H54 (cell line): ENCODE measurements at places on chromosomes 12 and 14.

GRCh38 chr14:61653507-61653906 lies 41.8 kb upstream of the HIF1A start:
- DNase-seq: peak; percentile 23

DNA sequence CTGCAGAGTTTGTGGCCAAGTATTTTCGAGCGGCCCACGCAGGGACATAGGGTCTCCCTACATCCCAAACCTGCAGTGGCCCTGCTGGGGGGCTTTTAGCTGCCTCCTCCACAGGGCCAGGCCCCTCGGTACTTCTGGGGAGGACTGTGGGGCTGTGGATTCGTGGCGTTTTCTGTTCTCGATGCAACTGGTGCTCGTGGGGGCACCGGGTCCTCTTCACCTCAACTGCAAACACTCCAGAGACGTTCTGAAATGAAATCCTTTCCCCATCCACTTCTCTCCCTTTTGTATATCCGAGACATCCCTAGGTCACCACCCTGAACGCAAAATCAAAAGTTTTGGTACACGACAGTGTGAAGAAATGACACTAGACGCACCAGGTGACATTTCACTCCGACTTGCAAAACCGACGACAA lies 2.3 kb downstream of the RFX4 start:
- DNase-seq: no peak

GRCh38 chr12:47377414-47378221 lies 297.9 kb upstream of the AMIGO2 start:
- peak; percentile 63 for DNase-seq

GRCh38 chr14:99946652-99947489 lies 118.4 kb upstream of the EVL start:
- peak; percentile 60 for DNase-seq

GRCh38 chr12:113325916-113326315 lies 9.0 kb downstream of the SLC8B1 start:
- DNase-seq: no peak

GRCh38 chr12:46383654-46384450 lies 11.3 kb upstream of the SLC38A2 start:
- DNase-seq: peak; percentile 40

- no peak for DNase-seq
Measured at GRCh38 chr14:62347562-62348011, 585.4 kb downstream of the SNAPC1 start.

DNA sequence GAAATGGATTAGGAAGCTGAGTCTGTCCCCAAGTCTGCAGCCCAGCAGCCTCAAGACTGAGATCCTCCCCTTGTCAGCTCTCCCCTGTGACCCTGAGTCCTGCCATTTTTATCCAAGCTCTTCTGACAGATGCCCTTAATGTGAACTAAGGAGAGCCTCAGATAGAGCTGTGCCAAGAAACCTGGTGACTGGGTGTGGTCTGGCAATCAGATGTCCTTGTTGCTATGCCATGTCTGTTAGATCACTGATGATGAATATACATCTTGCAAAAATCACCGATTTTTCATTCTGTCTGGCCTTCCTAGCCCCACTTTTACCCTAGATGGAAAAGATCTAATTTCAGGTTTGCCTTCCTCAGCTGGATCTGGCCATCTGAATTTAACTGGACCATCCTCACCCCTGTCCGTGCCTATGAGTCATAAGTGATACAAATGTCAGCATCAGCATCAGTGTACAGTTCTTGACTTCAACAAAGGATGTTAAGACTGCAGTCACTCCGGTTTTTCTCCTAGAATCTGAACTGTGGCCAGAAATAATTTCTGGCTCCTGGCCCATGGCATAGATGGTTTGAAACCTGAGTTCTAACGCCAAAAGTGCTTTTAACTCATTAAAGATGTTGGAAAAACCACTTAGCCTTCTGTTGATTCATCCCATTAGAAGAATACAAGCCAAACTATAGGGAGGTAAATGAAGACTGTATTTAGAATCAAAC lies 61.2 kb upstream of the GRIP1 start:
- no peak for DNase-seq

- no peak for DNase-seq
Measured at GRCh38 chr12:11565752-11566151, 83.7 kb upstream of the ETV6 start.

DNA sequence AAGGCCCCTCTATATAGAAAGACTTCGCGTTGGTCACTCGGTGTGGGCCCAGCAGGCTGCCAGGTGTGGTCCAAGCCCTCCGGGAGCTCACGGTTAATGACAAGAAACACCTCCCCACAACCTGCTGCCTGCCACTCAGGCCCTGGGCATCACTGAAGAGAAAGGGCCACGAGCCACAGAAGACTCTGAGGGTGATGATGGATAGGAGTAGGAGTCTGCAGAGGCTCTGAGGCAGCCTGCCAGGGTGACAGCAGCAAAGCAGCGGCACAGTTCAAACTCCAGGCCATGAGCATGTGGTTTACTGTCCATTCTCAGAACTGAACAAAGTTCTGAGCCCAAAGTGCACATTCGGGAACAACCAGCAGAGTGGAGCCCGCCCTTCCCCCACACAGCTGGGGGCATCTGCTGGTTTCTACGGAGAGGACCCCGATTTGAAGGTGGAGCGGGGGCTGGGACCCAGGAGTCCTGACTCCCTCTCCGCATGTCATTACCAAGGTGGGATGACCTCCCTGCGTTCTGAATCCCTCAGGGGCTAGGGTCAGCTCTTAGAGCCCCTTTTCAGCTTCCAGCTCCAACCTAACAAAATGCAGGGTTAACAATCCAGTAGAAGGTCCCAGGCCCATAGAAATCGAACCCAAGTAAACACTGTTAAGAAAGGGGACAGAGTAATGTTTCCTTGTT lies 65.8 kb downstream of the VWF start:
- DNase-seq: no peak

DNA sequence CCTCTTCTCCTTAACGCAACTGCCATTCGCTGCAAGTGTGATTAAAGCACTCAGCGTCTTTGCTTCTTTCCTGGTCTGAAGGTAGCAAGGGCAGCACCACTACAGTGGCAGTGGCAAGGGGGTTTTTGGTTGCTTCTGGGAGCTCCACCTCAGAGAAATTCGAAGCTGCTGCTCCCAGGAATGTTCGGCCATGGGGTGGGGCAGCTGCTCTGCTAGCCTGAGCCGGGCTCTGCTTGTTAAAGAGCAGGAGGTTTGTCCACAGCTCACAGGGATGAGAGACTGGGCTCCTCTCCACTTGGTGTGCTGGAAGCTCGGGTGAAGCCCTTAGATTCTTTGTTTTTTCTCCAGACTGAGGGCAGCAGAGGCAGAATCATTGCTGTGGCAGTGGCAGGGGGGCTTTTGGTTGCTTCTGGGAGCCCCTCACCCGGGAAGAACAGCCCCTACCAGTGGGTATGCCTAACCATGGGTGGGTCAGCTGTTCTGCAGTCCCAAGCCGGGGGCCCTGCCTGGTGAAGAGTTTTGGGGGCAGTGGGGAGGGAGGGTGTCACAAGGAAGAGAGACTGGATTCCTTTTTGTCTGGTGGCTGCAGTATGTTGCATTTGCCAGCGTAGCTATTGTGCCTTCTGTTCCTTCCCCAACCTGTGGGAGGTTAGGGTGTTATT lies 340.2 kb downstream of the AEBP2 start:
- DNase-seq: no peak

DNA sequence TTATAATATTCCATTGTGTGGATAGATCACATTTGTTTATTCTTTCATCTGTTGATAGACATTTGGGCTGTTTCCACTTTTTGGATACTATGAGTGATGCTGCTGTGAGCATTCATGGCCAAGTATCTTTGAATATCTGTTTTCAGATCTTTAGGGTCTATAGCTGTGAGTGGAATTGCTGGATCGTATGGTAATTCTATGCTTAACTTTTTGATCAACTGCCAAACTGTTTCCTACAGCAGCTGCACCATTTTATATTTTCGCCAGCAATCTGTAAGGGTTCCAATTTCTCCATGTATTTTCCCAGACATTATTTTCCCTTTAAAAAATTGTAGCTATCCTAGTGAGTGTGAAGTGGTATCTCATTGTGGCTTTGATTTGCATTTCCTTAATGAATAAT lies 238.1 kb downstream of the AACS start:
- DNase-seq: no peak

DNA sequence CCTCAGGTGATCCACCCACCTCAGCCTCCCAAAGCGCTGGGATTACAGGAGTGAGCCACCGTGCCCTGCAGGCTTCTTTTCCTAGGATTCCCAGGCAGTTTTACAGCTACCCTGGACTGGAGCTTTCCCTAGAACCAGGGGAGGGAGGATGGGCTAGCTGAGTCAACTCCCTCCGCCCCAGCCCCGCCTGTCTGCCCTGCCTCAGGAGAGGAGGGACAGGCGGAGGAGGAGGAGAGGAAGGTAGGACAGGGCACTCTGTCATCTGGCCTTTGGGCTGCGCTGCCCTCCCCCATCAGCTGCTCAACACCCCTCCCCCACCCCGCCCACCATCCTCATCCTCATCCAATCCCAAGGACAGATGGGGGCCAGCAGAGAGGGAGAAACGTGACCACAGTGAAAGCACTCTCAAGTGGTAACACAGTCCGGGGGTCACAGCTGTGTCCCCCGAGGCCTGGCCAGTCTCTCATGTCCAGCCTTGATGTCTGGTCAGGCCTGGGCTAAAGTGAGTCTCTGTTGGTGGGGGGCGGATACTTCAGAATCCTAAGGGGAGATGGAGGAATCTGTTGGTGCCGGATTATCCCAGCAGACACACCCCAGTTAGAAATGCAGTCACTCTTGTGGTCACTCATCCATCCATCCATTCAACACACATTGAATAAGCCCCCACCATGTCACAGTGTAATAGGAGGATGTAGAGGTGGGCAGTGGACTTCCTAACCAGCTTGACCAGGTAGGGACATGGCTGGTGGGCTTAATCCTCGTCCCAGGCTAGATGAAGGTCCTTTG lies 12.3 kb downstream of the FIGNL2 start:
- DNase-seq: peak; percentile 78

DNA sequence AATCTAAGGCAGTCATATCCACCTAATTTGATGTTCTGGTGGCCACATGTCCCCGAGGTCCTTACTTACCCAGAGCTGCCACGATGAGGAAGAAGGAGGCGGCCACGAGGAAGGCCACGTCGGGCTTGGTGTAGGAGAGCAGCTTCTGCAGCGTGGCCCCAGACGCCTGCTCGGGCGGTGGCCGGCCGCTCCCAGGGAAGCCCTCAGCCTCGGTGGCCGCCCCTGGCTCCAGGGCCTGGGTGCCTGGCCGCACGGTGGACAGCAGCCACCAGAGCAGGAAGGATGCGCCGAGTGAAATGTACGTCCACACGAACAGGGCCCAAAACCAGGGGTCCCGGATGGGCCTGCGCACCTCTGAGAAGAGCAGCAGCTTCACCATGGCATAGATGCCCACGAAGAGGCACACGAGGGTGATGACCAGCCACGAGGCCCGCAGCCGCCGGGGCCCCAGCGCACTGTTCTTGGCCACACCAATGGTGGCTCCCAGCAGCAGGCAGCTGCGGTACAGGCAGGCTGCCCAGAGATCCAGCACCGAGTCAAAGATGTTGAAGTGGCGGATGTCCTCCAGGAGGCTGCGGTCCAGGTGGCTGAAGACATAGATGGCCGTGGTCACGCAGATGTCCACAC lies 6.6 kb downstream of the ABCB9 start:
- DNase-seq: no peak

DNA sequence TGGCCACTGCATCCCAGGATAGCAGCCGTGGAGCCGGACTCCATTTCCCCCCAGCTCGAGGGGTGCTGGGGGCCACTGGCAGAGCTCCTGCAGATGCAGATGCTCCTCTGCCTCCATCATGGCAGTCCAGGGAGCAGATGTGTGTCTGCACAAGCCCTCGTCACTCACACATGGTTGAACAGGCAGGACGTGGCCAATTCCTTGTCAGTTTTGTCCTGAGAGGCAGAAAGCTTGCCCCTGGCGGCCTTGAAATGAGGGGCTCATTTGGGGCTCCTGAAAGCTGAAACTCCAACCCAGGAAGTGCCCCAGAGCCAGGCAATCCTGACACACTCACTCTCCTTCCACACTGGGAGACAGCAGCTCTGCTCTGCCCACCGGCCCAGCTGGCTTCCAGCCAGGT lies 100.9 kb upstream of the C14orf180 start:
- DNase-seq: no peak

- peak; percentile 68 for DNase-seq
Measured at GRCh38 chr12:77031745-77032144, 33.6 kb downstream of the E2F7 start.

DNA sequence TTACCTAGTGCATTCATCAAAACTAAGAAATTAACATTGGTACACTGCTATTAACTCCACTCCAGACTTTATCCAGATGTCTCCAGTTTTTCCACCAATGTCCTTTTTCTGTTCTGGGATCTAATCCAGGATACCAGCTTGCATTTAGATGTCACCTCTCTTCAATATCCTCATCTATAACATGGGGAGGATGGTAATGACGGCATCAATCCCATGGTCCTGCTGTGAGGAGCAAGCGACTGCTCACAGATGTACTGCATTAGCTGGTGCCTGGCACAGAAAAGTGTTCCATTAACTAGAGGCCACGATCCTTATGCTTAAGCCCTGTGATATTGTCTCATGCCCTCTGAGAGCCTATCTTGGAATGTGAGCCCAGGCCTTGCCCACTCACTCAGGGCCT lies 53.8 kb downstream of the CALM1 start:
- no peak for DNase-seq

DNA sequence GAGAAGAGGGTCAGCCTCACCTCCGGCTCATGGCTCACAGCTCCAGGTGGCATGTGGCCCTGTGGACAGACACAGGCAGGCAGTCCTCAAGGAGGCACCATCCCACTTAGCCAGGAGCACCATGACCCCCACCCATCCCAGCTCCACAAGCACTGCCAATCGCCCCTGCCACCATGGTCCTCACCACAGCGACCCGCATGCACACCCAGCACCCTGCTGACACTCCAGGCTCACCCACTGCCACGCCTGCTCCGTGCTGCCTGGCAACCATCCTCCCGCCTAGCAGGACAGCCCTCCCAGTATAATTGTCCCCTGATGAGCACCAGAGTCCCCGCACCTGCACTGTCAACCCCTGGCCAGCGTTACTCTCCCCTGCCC lies 50.9 kb downstream of the TRPV4 start:
- DNase-seq: no peak

GRCh38 chr12:47160316-47161244 lies 80.8 kb upstream of the AMIGO2 start:
- DNase-seq: no peak

DNA sequence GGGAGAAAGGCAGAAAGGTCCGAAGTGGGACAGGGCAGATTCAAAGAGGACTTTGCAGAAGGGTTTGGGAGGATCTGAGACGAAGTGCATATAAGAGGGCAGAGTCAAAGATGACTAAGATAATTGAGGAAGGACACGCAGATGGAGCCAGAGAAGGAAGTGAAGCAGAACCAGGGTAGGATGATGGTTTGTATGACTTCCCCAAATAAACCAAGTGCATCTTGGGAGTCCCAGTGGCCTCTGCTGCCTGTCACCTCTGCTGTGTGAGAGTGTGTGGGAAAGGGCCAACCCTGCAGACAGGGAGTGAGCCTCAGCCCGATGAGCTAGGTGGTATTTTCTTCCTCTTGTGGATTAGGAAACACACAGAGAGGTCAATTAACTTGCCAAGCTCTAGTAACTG lies 36.8 kb downstream of the FLVCR2 start:
- no peak for DNase-seq

DNA sequence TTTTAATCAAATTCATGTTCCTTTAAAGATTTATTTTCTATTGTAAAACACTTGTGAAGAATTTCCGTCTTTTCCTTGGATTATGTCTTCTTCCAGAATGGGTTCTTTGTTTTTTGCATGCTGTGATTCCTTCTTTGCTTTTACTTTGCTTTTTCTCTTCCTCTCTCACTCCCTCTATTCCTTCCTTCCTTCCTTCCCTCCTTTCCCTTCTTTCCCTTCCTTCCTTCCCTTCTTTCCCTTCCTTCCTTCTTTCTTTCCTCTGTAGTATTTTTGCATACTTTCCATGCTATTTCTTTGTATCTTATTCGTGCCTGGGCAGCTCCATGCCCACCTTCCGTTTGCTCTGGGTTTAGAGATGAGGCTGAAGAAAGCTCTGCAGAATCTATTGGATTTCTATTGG lies 21.6 kb upstream of the FGF23 start:
- no peak for DNase-seq
